Fibroblast of the aortic adventitia (primary cell): ENCODE measurements at places on chromosomes 16 and 17. TPM values are rescaled to one million over a fixed set of nuclear protein-coding genes. Genes with fewer than 3 reads are reported as not detected.

The NPIPA1 gene
- 47.7 and 52.7 TPM in 2 replicates for total RNA-seq

The CMC2 gene
- 21.5 and 56.9 TPM in 2 replicates for total RNA-seq

The NSF gene
- 42.4 and 59.7 TPM in 2 replicates for total RNA-seq

- DNase-seq: peak; percentile 65
Measured at GRCh38 chr17:79027925-79028491, 4.0 kb downstream of the C1QTNF1 start.

- no peak for DNase-seq
Measured at GRCh38 chr16:12323007-12323758, 346.6 kb downstream of the SNX29 start.

- no peak for DNase-seq
Measured at GRCh38 chr17:65627108-65627507, 65.7 kb upstream of the AXIN2 start.

GRCh38 chr17:80618304-80618703 is 73.7 kb downstream of the RPTOR start:
- no peak for DNase-seq
